Renal cortex interstitium (tissue), 15 donors: ENCODE measurements at places on chromosomes 4 and X. TPM values are rescaled to one million over a fixed set of nuclear protein-coding genes. Genes with fewer than 3 reads are reported as not detected.

DNA sequence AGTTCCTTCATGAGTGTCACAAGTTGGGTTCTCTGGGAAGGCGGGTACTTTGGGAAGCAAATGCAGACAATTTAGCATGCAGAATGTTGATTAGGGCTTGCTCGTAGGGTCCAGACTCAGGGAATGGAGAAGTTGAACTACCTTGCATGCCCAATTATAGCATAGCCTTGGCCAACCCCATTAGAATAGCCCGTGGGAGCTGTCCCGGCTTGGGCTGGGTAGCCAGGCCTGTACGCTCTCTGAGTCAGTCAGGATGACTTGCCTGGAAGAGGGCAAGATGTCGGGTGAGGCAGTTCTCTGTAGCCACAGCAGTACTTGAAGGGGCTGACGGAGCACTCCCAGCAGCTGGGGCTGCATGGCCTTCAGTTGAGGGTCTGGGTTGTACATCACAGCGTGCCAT, 19.5 kb downstream of the KIAA0232 start:
- DNase-seq = no peak

DNA sequence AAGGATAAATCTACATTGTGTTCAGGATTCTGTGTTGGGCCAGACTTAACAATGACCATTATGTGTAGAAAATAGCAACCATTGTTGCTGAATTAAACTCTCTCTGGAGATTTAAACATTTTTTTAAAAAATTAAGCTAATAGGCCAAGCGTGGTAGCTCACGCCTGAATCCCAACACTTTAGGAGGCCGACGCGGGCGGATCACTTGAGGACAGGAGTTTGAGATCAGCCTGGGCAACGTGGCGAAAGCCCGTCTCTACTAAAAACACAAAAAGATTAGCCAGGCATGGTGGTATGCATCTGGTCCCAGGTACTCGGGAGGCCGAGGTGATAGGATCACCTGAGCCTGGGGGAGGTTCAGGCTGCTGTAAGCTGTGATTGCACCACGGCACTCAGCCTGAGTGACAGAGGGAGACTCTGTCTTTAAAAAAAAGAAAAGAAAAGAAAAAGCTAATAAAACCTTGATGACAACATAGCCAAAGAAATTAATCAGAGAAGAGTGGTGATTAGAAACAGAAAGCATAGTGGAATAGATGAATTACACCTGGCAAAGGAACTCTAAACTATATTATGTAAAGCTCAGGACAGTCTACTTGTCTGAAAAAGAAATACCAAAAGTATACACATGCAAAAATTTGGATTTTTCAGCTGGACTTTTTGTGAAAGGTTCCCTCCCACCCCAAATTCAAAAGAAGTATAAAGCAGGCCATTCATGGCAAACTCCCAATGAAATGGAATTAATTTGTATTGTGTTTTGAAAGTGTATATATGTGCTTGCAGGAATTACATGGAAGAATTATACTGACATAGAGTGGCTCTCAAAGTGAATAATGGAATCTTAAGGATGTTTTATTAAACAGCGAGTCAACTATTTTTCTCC, 21.9 kb downstream of the PLS3 start:
- no peak for DNase-seq

DNA sequence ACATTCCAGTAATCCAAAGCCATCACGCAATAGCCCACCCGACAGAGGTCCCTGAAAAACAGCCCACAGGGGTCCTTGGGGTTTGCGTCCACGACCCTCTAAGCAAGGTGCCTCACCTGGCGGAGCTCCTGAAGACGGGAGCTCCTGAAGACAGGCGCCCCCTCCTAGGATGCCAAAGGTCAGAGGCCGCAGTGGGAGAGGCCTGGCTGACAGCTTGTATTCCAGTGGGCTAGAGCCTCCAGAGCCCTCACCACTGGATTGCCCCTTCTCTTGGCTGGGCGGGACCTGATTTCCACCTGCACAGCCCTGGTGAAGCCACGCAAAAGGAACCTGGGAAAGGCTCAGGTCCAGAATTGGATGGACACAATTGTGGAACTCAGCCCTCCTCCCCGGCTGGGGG, 29.7 kb upstream of the WFS1 start:
- no peak for DNase-seq

DNA sequence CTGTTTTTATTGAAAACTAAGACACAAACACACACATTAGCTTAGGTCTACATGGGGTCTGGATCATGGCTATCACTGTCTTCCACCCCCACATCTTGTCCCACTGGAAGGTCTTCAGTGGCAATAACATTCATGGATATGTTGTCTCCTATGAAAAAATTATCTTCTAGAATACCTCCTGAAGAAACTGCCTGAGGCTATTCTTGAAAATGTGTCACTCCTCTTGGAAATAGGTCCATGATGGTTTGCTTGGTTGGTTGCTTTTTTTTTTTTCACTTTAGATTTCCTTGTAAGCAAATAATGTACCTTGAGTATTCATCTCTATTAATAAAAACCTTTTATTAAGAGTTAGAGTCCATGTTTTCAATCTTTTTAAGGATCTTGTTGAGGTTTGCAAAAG, 195.3 kb upstream of the PDE5A start:
- DNase-seq = no peak

- DNase-seq = no peak
These were observed 228.5 kb downstream of the PCDH7 start for GRCh38 chr4:30948653-30949052.

DNA sequence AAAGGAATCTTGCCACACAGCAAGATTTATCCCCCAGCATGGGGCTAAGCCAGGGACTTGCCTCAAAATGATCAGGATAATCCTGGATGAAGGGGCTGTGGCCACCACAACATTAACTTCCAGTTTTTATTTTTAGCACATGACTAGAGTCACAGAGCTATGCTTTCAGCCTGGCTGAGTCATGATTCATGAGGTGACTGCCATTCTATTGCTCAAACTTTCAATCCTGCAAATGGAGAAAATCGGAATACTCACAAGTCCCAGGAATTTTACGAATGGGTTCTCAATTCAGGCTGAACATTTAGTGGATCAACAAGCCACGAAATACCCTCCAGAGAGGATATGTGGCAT, 70.7 kb upstream of the HPGD start:
- no peak for DNase-seq

Gene TCEAL9
- 213 TPM for polyA plus RNA-seq

DNA sequence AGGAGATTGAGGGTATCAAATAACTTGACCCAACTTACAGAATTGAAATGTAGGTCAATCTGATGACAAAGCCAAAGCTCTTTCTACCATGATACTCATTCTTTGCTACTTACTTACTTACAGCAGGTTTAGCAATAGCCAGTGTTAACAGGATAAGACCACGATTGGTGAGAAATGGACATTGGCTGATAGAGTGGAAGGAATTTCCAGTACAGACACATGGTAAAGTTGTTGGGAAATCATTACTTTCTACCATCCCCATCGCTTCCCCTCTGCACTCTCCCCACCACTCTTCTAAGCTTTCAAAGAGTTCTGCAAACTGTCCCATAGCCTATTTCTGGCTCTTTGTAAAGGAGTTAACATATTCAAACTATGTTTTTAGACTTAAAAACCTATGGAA, 119.7 kb downstream of the CHRNA9 start:
- DNase-seq = no peak

DNA sequence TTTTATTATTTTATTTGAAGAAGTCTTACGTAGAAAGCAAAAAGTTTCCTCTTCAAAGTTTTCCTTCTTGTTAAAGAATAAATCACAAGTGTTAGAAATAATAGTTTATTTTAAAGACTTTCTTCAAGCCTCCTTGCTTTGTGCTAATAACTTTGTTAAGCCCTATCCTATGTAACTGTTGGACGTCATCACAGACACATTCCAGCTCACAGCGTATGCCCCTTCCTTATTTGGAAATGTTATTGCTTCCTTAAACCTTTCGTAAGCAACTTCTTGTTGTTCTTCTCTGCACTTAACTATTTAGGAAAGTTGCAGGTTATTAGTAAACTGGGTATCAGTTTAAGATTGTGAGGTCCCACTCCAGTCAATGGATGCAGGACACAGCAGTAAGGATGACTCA, 7.6 kb upstream of the SRD5A3 start:
- DNase-seq = no peak

DNA sequence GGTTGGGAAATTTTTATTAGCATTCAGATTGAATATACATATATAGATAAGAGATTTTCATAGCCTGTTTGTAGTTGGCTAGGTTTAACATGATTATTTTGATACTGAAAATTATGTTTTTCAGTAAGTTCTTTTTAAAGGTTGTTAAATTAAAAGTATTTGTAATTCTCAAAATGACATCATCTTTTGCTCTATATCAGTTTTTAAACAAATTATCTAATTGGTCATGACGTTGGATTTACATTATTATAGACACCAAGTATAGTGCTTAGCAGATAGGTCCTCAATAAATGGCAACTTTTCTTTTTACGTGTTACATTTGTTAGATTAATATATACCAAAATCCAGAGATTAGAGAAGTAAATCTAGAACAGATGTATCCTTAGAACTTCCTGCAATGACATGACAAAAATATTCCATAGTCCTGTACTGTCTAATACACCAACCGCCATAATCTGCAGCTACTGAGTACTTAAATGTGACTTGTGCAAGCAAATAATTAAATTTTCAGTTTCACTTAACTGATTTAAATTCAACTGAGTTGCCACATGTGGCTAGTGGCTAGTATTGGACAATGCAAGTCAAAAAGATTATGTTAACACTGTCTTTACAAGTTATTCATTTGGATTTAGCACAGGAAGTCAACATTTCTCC, 1613.1 kb upstream of the TENM3 start:
- DNase-seq = no peak

DNA sequence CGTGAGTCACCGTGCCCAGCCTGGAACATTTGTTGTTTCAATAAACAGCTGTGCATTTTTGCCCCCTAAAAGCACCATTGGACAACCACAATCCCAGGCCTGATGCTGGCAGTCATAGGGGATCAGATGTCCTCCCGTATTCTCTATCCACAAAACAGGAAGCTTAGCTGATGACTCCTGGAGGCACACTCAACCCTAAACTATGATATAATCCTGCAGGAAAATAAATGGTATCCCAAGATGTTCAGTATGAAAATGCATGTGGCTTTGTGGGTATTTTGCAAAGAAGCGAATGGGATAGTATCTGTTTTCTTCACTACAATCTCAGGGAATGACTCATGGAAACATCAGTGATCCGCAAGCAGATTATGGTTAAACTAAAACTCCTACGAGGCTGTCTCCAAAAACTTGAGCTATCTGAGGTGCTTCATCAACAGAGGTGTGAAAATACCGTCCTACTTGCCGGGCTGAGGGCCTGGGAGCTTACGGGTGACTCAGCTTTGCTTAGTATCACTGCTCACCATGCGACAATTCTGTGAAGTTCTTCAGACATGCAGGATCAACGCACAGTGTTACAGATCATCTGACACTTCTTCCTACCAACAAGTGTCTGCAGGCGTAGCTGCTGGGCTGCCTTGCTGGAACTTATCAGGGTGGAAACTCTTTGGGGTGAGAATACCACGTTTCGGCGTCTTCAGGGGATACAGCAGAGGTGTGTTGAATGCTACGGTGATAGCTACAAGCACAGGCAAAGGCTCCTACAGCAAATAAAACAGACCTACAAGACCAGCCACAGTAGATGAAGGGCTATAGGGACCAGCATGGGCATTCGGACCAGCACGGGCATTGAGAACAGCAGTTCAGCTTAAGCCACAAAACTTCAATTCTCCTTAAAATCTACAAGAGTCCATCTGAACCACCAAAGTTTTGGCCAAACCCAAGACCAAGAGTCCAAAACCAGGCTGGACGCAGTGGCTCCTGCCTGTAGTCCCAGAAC, 148.5 kb downstream of the DHRSX start:
- DNase-seq = no peak

DNA sequence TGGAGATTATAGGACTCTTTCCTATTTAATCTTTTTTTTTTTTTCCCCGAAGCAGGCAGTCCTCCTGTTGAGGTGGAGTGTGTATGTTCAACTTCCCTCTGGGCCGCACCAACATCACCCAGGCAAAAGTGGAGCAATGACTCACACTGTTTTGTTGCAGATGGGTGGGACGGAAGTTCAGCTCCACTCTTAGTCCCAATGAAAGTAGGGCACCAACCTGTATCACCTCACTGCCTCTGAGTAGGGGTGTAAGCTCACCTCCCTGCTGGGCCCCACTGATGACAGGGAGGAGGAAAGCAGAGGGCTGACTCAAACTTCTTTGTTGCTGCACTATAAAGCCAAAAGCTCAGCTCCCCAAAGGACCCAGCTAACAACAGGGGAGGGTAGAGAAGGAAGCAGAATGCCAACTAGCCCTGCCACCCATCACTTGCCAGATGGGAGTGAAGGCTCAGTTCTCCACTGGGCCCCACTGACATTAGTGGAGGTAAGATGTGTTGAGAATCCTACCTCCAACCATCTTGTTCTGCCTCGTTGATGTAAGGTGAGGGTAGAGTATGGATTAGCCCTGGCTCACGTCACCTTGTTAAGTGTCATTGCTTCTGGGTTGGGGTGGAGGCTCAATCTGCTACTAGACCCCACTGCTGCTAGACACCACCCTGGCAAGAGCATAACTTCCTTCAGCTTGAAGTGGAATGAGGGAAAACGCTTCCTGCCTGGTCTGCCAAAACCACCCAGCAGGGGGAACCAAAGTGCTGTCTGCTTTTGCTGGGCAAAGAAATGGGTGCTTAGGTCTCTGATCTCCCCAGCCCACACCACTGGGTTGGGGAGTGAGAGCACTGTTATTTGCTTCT, 14.1 kb downstream of the RPS6KA3 start:
- DNase-seq = no peak

Gene DAPP1
- 1.3 TPM for polyA plus RNA-seq

Gene RBMX2
- 33.3 TPM for polyA plus RNA-seq

DNA sequence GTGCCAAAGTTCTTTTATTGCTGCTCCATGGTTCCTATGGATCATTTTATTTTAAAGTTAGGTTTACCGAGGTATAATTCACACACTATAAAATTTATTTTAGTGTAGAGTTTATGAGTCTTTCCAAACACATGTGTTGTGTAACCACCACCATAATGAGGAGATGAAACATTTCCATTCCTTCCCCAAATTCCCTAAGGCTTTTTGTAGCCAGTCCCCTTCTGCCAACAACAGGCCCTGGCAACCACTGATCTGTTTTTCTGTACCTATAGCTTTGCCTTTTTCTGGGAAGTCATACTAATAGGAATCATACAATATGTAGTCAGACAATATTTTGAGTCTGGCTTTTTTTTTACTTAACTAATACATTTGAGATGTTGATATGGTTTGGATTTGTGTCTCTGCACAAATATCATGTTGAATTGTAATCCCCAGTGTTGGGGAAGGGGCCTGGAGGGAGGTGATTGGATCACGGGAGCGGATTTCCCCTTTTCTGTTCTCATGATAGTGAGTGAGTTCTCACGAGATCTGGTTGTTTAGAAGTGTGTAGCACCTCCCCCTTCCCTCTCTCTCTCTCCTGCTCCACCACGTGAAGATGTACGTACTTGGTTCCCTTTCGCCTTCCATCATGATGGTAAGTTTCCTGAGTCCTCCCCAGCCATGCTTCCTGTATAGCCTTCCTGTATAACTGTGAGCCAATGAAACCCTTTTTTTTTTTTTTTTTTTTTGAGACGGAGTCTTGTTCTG, 59.6 kb upstream of the DHX15 start:
- no peak for DNase-seq
